ENCODE measurements at places on chromosomes 7 and 10.

DNA sequence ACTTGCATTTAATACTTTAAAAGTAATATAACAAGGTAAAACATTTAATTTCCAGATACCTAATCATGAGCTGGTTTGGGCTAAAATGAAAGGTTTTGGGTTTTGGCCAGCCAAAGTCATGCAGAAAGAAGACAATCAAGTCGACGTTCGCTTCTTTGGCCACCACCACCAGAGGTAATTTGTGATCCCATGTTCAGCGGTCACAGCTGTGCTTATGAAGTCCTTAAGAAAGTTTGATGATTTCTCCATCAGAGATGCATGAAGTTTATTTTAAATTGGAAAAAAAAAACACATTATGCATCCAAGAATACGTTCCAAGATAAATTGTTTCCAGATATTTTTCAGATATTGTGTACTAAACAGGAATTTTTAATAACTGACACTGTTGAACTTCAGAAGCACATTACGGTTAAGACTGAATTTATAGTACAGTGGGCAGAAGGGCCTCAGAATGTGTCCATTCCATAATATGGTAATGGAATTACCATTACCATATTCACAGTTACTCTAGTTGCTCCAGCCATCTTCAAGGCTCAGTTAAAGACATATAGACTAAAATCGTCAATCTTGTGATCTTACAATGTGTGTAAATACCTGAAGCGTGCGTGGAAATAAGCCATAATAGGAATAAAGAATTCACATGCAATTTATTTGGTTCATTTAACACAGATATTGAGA lies 106.8 kb downstream of the ZMYND11 start:
- DNase-seq: no peak

- DNase-seq: no peak
Measured at GRCh38 chr10:61877887-61878739, 23.4 kb upstream of the ARID5B start.

GRCh38 chr10:62384057-62384446 lies 9.9 kb downstream of the ZNF365 start:
- DNase-seq: no peak

DNA sequence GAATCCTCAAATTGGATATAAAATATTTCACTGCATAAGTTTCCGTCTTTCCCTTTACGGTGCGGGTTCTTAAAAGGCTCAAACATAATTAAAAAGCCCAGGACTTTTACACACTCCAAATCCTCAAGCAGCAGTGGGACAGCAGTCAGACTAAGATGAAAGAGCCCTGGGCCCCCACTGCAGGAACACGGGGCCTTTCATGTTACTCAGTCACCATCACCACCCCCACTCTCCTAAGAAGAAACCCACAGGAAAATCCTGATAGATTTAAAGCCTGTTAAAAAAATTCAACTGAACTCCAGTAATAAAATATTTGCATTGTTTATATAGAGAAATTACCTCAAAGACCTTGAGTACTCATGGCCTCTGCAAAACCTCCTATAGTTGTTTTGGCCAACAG lies 74.0 kb upstream of the TRIL start:
- DNase-seq: no peak

- DNase-seq: no peak
Measured at GRCh38 chr7:125845686-125846085, 916.1 kb upstream of the POT1 start.

DNA sequence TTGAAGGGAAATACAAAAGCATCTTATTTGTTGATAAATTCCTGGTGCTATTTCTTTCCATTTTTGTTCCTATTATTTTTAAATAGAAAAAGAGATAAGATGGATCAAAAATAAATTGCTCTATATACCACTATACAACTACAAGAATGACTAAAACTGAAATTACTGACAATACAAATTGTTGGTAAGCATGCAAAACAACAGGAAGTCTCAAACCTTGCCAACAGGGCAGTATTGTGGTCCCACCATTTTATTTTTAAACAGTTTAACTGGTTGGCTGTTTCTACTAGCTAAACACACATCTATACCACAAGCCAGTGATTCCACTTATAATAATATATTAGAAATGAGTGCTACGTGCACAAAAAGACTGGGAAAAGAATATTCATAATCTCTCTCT lies 213.0 kb downstream of the JAZF1 start:
- DNase-seq: no peak

- DNase-seq: no peak
Measured at GRCh38 chr7:12730523-12730922, 43.1 kb downstream of the ARL4A start.

DNA sequence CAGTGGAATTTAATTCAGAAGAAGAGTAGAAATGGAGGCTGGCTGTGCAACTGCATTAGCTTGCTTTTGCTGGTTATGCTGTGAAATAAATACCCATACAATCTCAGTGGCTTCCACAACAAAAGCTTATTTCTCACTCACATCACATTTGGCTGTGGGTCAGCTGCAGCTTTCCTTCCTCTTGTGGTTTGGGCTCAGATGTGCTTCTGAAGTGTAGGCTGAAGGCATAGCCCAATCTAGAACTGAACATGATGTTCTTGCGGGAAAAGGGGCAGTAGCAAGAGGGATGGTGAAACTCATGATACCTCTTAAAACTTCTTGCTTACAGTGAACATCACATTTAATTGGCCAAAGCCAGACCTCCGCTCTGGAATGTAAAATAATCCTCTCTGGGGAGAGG lies 119.9 kb downstream of the HECW1 start:
- no peak for DNase-seq

- no peak for DNase-seq
Measured at GRCh38 chr10:113316506-113316905, 236.3 kb upstream of the HABP2 start.

DNA sequence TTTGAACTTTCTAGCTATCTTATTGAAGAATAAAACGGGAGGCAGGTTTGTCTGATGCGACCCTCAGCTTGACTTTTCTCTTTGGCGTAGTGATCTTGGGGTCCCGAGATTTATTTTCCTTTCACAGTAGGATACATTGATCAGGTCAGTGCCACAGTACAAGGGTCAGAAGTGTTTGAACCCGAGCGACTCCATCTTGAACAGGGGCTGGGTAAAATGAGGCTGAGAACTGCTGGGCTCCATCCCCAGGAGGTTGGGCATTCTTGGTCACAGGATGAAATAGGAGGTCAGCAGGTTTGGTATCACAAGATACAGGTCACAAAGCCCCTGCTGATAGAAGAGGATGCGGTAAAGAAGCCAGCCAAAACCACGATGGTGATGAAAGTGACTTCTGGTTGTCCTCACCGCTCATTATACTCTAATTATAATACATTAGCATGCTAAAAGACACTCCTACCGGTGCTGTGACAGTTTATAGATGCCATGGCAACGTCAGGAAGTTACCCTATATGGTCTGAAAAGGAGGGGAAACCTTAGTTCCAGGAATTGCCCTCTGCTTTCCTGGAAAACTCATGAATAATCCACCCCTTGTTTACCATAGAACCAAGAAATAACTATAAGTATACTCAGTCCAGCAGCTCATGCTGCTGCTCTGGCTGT lies 3.0 kb upstream of the TECPR1 start:
- DNase-seq: no peak

GRCh38 chr10:34187201-34187600 lies 627.9 kb downstream of the PARD3 start:
- DNase-seq: no peak

GRCh38 chr10:101595591-101596433 lies 7.7 kb downstream of the DPCD start:
- DNase-seq: no peak

DNA sequence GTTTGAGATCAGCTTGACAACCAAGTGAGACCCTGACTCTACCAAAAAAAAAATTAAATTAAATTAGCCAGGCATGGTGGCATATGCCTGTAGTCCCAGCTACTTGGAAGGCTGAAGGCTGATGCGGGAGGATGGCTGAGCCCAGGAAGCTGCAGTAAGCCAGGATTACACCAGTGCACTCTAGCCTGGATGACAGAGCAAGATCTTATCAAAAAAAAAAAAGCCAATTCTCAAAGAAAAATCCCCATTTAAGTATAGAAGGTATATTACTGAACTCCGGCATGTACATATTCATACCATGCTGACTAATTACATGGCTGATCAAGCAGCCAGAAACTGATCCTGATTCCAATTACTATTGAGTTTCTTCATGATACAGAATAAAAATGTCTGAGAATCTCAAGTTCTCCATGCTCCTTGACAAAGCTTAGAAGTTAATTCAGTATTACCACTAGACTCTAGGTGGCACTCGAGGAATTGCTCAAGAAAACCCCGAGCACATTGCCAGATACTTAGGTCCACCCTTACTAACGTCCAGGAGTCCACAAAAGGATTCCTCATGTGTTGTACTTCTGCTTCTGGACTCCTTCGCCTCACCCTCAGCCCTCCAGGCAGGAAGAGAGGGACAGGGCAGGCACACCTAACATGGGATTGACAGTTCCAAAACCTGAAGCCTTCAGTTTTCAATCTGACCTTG lies 148.9 kb downstream of the PARD3 start:
- DNase-seq: peak; percentile 82

GRCh38 chr7:157610671-157611295 lies 274.0 kb downstream of the DNAJB6 start:
- no peak for DNase-seq

DNA sequence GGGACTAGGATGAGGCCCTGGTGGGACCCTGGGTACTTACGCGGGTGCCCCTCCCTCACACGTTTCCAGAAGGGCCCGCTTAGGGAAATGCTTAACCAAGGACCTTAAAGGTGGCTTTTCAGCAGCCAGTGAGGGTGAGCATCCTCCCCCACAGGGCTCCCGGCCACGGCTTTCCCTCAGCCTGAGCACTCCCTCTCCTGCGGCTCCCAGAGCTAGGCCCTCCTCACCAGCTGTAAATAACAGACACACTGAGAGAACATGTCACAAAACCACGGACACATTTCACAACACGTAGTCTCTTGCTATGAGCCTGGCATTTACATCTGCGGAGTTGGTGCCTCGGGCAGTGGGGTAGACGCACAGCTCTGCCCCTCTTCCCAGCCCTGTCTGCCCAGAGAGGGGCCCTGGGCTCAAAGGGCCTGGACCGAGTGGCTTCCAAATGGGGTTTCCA lies 25.2 kb downstream of the GRID1 start:
- no peak for DNase-seq

- DNase-seq: no peak
Measured at GRCh38 chr7:3732395-3733005, 431.4 kb downstream of the SDK1 start.

DNA sequence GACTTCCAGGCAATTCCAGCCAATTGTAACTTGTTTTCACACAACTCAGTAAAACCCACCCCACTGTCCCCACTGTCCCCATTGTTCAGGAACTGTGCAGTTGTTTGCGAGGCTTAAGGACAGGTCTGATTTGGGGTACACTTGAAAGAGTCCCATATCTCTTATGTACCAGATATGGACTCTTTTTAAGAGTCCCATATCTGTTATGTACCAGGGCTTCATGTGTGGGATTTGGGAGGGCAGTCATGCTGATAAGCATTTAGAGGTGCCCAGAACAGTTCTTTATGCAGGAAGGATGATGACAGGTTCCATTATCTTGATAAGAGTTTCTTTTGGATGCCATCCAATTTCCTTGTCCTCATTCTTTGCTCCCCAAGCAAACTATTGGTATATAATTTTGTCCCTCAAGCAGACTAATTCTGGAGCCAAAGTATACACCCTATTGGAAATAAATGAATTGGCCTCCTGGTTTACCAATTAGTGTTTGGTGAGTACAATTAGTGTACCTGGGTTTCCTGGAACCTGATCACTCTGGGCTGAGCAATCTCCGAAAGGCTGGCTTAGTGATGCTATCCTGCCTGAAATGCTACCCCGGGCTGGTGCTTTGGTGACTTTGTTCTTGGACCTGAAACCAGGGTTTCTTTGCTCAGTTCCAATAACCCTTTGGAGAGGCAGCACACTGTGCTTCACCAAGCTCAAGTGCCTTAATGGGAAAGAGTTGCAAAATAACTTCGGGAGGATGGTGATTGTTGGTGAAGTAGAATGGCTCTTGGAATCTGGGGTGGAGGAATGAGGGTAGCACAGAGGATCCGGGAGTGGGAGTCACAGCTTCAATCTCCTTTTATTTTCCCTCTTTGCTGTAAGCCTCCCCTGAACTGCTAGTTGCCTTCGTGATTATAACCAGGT lies 6.2 kb upstream of the DMBT1 start:
- DNase-seq: no peak

DNA sequence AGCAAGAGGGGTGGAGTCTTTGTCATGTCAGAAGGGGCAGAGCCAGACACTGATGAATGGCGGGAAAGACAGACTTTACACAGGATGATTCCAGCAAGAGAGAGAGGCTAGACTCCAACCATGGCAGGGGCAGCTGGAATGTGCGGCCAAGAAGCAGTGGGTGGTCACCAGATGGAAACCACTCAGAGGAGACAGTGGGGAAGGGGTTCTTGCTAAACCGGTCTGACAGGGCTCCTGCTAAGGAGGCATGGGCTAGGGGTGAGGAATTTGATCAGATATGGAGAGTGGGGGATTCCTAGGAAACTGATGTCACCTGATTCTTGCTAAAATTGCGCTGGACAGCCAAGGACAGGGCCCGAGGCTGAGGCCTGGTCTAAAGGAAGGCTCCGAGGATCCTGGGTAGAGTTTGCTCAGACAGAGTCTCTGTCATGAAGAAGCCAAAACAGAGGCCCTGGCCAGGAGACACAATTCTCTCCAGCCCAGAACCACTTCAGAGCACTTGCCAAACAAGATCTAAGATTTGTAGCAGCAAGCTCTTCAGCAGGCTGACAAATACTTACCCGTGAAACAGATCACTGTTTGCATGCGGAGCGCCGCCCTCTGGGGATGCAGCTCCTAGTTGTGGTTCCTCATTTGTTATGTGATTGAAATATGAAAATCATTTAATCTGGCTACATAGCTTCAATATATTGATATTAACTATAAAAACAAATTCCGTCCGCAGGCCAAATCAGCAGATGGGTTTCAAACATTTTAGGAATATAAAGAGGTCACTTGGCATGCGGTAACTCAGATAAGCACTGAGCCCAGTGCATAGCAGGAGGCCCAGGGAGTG lies 377.0 kb downstream of the TCERG1L start:
- no peak for DNase-seq
